ENCODE measurements at places on chromosomes 3 and 15.

GRCh38 chr15:99986297-99987118, 253.3 kb upstream of the LYSMD4 start:
- no peak for DNase-seq

DNA sequence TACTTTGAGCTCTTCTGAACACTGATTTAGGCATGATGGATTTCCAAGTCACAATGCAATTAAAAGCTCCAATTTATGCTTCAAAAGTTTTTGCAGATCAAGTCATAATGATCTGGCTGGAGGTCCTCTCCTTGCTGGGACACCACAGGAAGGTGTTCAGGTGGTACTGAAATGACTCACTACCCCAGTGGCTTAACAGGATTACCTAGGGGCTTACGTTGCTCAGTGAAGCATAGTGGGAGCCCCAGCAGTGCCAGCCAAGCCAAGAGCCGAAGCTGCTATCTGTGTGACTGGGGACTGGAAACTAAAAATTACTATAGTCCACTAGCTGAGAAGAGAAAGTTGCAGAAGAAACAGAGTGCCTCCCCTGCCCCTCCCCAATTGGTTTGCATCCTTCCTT, 110.1 kb upstream of the LPP start:
- DNase-seq = no peak

DNA sequence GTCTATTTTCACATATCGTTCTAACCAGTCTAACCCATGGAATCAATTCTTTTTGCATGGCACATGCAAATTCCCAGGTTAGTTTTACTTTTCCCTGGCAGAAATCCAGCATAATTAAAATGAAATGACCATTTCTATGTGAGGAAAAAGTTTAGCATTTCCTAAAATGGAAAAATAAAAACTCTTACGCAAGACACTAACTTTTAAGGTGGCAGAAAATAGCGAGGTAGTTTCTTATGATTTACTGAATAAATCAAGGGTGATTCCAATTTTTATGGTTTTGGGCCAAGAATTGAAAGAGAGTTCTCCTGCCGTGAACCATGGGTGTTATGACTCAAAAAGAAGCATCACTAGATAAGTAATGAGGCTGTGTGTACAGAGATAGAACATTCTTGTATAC, 32.7 kb upstream of the NR2F2 start:
- DNase-seq = no peak

- no peak for DNase-seq
These were observed 70.2 kb downstream of the ARHGAP31 start for GRCh38 chr3:119364401-119364800.
